GM13976 (cell line): ENCODE measurements at places on chromosomes 11 and 22.

GRCh38 chr11:77082838-77083565, 16.2 kb downstream of the CAPN5 start:
- DNase-seq: no peak

DNA sequence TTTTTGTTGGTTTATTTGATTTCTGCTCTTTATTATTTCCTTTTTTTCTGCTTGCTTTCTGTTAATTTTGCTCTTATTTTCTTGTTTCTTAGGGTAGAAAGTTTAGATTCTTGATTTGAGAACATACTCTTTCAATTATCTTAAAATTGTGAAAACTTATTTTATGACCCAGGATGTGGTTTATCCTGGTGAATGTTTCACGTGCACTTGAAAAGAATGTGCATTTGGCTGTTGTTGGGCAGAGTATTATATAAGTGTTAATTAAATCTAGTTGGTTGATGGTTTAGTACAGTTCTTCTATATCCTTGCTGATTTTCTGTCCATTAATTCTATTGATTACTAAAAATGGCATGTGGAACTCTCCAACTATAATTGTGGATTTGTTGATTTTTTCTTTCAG, 66.9 kb upstream of the NARS2 start:
- no peak for DNase-seq

- no peak for DNase-seq
Measured at GRCh38 chr22:18050065-18050464, 25.7 kb upstream of the MICAL3 start.

DNA sequence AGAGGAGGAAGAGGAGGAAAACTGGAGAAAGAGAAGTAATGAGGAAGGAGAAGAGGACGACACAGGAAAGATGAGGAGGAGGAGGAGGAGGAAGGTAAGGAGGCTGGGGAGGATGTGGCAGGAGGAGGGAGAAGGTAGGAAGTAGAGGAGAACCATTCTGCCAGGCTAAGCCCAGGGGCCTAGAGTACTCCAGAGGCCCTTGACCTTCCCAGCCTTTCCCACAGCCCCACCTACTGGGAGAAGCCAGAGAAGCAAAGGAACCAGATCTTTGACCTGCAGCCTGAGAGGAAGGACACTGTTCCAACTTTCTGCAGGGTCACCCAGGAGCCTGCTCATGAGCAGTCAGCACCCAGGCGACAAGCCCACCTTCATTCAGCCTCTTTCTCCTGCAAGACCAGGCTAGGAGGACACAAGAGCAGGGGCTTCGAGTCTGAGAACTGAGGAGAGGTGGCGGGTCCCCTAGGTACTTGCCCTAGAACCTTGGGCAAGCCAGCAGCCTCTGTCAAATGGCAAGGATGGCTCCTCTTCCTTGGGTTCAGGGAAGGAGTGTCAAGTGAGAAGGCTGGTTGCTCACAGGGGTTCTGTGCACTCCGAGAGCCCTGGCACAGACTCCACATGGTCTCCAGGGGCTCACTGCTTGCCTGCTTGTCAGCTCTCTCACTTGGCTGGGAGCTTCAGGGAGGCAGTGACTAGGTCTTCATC, 27.9 kb upstream of the OAF start:
- no peak for DNase-seq

GRCh38 chr11:10725907-10726253, 25.2 kb upstream of the CTR9 start:
- no peak for DNase-seq

DNA sequence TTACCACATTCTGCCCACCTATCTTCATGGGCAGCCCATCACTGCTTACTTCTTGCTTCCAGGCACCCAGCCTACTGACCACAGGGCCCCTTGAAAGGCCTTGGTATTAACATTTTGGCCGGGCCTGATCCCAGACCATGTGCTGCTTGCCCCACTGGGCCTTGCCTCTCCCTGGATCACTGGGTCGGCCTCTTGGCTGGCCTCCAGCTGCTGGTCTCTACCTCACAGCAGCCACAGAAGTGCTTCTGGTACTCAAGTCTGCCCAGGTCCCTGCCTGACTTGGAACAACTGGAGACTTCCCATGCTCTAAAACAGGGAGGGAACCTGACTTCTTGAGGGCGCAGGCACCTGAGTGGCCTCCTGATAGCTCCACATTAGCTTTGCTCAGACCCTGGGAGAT, 63.6 kb downstream of the THAP12 start:
- DNase-seq: no peak

- DNase-seq: no peak
Measured at GRCh38 chr11:113059548-113059947, 98.3 kb downstream of the NCAM1 start.

DNA sequence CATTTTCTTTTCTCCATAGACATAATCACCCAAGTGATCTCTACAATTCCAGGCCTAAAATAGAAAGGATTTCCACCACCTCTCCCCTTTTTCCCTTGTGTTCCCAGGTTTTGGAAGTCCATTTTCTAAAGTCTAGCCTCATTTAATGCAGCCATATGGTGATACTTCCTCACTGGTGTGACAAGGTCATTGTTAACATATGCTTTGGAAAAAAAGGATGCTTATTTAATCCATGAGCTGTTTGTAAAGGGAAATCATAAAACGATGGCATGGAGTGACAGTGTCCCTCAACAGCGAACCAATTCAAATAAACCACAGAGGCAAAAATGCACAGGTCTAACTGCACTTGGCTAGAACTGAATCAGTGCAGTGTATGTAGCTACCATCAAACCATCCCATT, 26.6 kb downstream of the GRIA4 start:
- DNase-seq: no peak

- no peak for DNase-seq
Measured at GRCh38 chr11:32008880-32009551, 81.9 kb upstream of the RCN1 start.

- DNase-seq: peak; percentile 23
Measured at GRCh38 chr11:1204381-1205101, 18.3 kb upstream of the MUC5B start.

DNA sequence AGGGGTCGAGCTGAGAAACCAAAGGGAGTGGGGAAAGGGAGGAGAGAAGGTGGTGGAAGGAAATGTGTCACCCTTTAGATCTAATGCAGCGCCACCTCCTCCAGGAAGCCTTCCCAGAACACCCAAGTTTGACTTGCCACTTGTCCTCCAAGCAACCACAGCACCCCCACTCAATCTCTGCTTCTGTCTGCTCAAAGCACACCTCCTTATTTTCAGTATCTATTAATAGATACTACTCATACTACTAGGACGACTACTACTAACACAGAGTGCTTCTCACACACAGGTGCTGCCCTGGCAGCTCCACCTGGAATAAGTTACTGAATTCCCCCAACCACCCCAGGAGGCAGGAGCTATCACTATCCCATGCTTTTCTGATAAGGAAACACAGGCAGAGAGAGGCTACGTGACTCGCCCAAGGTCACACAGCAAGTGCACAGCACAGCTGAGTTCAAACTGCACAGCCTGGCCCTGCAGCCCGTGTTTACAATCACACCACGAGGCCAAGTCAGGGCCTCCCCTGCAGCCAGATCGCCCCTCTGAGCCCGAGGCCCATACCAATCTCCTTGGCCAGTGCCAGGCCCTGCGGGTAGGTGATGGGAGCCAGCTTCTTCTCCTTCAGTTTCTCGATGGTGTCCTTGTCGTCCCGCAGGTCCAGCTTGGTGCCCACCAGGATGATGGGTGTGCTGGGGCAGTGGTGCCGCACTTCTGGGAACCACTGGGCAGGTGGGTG, 13.2 kb downstream of the RAC2 start:
- peak; percentile 76 for DNase-seq

DNA sequence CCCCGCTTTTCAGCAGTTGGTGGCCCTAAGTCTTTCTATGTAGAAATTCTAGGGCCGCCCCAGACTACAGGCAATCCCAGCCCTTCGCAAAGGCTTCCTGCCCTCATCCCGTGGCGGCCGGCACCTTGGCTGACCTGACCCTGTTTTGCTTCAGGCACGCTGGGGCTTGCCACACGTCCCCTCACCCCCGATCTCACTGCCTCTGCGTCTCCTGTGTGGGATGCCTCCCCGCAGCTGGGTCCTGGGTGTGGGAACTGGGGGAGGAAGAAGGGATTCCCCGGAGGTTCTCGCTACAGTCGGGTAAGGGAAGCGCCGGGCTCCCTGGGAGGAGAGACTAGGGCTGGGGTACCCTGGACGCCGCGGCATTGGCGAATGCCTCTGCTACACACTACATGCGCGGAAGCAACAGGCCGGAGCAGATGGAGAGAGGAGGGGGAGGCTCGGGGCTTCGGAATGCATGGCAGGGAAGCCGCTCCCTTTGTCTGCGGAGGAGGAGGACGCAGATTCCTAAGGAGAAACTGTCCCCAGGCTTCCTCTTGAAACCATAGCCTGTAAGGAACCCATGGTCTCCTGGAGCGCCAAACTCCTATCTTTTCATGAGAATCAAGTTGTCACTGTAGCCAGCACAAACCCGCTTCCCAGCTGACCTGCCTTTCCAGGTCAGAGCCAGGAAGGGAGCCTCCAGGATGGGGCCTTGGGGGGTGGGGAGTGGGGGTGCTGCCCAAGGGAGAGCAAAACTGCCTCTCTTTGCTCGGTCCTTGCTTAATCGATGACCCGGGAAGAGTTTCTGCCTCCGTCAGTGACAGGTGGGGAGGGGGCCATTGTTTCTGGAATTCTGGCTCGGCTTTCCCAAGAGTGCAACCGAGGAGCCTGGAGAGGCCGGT, 1.4 kb downstream of the DTX4 start:
- no peak for DNase-seq

DNA sequence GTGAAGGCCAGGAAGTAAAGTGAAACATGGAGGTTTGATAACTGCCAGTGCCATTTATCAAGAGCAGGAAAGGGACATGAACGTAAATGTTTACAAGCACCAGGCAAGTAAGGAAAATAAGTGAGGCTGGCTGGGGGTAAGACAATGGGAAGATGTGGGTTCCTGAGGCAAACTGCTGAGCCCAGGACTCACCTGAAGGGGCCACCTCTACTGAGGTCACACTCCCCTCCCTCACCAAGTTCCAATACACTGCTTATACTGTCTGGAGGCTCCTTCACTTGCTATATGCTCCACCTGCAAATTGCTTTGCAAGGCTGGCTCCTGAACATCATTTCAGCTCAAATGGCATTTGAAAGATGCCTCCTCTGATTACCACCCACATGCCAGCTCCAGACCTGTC, 10.3 kb upstream of the ZC3H12C start:
- DNase-seq: no peak

DNA sequence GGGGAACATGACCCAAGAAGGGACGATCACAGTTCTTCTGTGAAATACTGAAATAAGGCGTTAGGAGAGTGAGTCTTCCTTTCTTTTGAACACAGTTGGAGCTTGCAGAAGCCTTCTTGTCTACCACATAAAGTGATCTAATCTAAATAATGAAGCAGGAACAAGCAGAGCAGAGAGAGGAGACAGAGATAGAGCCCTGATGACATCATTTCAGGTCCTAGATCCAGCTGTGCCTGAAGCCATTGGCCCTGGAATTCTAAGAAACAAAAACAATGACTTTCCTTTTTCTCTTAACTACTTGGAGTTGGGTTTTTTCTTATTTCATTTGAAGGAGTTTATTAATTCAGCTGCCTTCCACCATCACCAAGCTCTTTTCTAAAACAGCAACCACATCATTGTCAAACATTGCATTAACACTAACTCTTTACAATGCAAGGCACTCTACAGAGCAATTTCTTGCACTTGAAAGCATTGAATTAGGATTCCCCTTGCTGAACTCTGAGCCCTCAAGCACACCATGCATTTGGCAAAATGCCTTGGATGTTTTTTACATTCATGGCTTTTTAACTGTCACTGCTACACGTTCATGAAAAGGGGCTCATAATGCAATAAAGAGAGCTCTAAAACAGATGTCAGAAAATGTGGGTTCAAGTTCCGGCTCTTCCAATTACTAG, 117.2 kb upstream of the TIMP3 start:
- DNase-seq: no peak

- DNase-seq: peak; percentile 79
Measured at GRCh38 chr11:131674051-131674755, 303.8 kb downstream of the NTM start.

GRCh38 chr22:17639247-17639741, 737 bp downstream of the BCL2L13 start:
- DNase-seq: peak; percentile 71

GRCh38 chr11:96316869-96317268, 26.1 kb downstream of the MAML2 start:
- no peak for DNase-seq

DNA sequence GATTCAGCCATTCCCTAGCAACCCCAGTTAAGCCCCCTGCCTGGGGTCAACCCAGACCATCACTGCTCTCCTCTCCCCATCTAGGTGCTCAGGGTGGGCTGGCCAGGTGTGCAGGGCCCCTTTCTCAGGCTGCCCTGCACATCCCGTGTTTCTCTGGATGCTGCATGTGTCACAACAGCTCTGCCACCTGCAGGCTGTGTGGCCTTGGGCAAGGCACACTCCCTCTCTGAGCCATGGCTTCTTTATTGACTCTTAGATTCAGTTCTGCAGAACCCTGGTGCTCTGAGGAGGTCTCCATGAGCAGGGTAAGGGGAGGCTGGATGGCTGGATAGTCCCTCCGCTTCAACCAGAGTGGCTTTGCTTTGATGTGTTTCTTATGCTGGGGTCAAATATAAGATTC, 24.6 kb downstream of the RPS6KA4 start:
- DNase-seq: no peak

GRCh38 chr22:34017205-34017604, 96.9 kb upstream of the LARGE1 start:
- no peak for DNase-seq

DNA sequence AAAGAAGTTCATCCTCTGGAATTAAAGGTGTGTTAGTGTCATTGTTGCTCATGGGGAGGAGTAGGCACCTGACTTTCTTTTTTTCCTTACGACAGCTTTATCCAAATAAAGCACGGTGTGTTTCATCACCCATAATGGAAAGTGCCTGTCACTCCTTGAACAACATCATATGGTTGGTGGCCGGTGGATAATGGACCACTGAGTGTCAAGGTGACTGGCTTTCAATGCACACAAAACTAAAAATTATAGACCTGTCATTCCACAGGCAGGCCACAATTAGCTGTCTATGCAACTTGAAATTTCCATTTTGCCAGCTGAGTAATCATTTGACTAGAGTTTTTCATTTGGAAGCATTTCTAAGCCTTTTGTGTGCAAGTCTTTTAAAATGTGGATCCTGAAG, 45.0 kb upstream of the MPPED2 start:
- DNase-seq: no peak

- DNase-seq: no peak
Measured at GRCh38 chr11:104410336-104410735, 246.4 kb upstream of the PDGFD start.

GRCh38 chr11:26963764-26964163, 30.1 kb upstream of the FIBIN start:
- no peak for DNase-seq

DNA sequence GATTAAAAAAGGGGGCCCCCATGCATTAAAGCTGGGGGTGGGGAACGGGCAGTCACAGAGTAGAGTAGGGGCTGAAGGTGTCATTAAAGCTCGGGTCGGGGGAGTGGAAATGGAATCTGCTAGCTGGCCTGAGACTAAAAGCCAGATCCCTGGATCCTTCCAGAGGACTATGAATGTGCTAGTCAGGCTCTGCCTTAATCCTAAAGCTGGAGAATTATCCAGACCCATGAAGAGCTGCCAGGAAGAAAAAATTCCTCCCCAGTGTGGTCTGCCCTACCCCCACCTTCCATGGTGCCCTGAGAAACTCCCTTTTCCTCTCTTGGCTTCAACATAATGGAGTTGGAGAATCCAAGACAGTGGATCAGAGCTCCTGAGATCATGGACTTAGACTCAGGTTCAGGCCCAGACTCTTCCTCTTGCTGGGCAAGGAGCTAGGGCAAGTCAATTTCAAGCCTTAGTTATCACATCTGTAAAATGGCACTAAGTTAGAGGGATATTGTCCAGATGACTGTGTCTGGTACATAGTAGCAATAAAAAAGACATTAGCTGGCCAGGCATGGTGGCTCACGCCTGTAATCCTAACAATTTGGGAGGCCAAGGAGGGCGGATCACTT, 24.0 kb upstream of the SMTN start:
- DNase-seq: no peak
